ENCODE measurements at places on chromosomes 4 and X.
A peak's percentile ranks its signal among the peaks of the same experiment; 100 is the strongest.

GRCh38 chr4:99324361-99324760 is 3.2 kb upstream of the ADH1B start:
- DNase-seq, result no peak

DNA sequence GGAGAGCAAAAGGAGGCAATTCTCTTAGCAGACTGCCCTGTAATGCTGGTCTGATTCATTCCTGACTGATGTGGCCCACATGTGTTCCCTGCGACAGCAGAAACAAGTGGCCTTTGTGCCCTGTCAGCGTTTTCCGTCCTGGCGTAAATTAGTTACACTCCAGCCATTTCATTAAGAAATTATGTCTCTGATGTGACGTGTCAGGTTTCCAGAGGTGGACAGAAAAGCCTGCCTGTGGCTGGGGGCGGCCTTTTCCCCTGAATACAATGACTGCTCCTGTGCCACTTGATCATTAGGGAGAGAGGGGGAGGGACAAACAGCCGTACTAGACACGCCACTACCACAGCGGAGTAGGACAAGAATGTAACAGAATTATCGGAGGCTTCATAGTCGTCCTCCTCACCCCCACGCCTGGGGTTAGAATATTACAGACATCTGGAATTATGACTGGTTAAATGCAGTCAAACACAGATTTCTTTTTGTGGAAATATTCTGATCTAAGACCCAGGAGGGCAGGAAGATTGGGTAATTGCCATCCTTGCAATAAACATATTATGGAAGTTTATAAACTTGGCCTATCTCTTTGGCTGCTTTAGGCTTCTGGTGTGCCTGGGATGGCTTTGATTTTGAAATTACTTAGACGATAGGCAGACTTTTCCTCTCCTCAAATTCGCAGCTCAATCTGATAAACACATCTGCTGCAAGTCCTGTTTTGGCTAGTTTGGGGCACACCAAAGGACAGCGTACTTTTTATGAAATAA is 146.2 kb upstream of the BCOR start:
- peak; percentile 52 for DNase-seq

DNA sequence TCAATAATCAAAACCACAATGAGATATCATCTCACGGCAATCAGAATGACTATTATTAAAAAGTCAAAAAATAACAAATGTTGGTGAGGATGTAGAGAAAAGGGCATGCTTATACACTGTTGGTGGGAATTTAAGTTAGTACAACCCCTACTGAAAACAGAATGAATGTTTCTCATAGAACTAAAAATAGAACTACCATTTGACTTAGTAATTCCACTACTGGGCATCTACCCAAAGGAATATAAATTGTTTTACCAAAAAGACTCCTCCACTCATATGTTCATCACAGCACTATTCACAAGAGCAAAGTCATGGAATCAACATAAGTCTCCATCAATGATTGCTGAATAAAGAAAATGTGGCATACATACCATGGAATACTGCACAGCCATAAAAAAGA is 278.1 kb upstream of the ARSJ start:
- peak; percentile 76 for DNase-seq

- DNase-seq, result no peak
Measured at GRCh38 chr4:80420638-80421037, 85.1 kb downstream of the CFAP299 start.

GRCh38 chrX:10653302-10653701 is 32.9 kb upstream of the MID1 start:
- DNase-seq, result no peak

DNA sequence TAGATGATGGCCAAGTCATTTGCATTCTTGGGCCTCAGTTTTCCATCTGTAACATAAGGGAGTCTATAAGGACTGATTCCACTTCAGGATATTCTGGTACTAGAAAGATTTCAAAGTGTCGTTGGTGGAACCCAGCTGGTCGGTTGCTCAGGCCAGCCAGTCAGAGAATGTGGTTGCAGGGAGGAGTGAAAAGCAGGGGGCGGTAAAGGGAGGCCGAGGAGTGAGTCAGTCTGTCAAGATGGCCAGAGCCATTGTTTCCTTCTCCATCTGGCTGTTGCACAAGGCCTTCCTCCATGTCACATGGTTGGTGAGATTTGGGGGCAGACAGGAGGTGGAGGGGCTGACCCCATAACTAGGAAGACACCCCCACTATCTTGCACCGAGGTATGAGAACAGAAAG is 38.2 kb downstream of the STARD8 start:
- peak; percentile 81 for DNase-seq

GRCh38 chr4:142567620-142568451 is 278.3 kb downstream of the INPP4B start:
- DNase-seq, result peak; percentile 23

DNA sequence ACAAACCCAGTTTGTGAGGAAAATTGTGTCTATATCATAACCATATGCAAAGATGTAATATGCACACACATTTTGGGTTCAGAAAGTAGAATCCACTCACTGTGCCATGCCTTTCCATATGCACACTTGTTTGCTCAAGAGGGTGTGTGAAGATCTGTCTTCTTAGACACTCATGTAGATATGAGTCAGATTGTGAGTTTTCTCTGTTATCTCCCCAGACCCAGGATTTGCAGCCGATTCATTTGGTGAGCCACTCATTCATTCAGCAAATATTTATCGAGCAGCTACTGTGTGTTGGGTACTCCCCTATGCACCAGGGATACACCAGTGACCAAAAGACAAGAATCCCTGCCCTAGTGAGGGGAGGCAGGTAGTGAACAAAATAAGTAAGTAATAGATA is 81.5 kb downstream of the CLCN5 start:
- DNase-seq, result no peak

GRCh38 chrX:75989806-75990590 is 182.9 kb upstream of the PBDC1 start:
- DNase-seq, result no peak
